Activated CD4-positive, alpha-beta T cell treated with anti-CD3 and anti-CD28 coated beads for 36 hours (primary cell): ENCODE measurements at places on chromosomes 4 and X.

GRCh38 chrX:124634363-124634762 is 288.0 kb downstream of the SH2D1A start:
- no peak for DNase-seq

- DNase-seq: no peak
Observed at GRCh38 chr4:144288011-144288903, 147.7 kb upstream of the GYPA start.

- DNase-seq: no peak
Observed at GRCh38 chrX:129706400-129707072, 32.2 kb upstream of the XPNPEP2 start.

DNA sequence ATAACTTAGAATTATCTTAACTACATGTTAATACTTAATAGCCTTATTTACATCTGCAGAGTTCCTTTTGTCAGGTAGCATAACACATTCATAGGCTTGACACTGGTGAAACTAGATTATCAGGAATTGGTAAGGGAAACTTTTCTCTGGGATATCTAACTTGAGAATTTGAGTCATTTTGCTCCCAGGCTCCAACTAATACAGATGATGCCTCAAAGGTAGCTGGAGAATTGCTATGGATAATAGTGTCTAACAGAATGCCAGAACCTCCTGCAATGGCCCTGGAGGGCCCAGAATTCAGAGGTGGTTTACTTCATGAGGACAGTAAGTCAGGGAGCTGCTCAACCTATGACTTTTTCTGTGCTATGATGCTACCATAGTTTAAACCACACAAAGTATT is 13.9 kb upstream of the TMPRSS11D start:
- DNase-seq: no peak

DNA sequence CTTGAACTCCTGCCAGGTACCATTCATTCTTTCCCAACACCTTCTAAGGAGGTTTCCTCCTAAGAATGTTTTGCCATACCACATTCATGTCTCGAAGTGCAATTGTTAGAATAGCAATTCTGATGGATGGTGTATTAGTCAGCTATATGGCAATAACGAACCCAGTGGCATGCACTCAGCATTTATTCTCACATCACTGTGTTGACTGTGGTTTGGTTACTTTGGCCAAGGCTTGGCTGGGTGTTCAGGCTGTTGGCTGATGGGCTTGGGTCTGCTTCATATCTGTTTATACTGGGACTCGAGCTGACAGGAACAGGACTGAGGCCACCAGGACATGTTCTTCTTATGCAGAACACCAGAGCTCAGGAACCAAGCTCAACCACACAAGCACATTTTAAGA is 31.7 kb downstream of the PSAPL1 start:
- DNase-seq: no peak

DNA sequence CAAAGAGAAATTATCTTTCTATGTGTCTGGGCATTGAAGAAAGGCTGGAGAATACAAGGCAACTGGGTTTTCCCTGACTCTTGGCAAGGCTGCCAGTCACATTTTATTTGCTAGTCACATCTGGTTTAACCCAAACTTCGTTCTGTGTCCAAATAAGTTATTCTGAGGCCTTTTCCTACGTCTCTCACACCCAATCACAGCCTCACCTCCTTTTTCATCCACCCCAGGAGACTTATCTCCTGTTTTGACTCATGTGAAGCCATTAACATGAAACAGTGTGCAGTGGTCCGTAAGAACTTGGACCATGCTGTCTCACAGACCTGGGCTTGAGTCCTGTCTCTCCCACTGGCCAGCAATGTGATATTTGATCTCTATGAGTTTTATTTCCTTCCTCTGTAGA is 59.3 kb downstream of the CNGA2 start:
- DNase-seq: no peak
